ENCODE measurements at places on chromosomes 3 and 15.

GRCh38 chr3:127865941-127866340 lies 43.6 kb upstream of the MGLL start:
- no peak for DNase-seq

DNA sequence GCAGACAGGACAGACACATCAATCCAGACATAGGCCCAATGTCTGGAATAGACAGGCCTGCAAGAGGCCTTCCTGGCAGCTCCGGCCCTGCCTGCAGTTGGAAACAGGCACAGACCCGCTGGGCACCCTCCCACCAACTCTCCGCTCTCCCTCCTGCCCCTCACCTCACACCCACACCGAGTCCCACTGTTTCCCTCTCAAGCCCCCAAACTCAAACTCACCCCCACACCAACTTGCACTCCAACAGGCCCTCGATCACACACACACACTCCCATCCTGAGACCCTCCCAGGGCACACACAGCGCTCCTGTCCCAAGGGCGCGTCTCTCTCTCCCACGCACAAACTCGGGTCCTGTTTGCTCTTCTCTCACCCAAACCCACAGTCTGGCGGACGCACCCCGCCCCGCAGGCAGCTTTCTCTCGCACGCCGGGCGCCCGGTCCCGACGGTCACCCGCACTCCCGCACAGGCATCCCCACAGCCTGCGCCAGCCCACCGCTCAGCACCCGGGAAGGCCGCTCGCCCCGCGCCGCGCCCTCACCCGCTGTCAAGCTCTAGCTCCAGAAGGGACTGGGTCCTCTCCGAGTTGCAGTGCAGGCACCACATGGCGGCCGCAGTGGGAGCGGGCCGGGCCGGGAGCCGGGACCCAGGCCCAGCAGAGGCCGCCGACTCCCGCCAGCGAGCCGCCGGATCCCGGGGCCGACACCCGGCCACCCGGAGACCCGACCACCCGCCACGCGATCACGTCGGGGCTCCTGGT lies 106.2 kb downstream of the IQSEC1 start:
- no peak for DNase-seq

GRCh38 chr3:112374333-112374734 lies 41.4 kb downstream of the CD200 start:
- no peak for DNase-seq

GRCh38 chr3:123449997-123450604 lies 1.2 kb upstream of the ADCY5 start:
- no peak for DNase-seq

GRCh38 chr3:27216955-27217552 lies 152.1 kb downstream of the NEK10 start:
- DNase-seq: no peak

DNA sequence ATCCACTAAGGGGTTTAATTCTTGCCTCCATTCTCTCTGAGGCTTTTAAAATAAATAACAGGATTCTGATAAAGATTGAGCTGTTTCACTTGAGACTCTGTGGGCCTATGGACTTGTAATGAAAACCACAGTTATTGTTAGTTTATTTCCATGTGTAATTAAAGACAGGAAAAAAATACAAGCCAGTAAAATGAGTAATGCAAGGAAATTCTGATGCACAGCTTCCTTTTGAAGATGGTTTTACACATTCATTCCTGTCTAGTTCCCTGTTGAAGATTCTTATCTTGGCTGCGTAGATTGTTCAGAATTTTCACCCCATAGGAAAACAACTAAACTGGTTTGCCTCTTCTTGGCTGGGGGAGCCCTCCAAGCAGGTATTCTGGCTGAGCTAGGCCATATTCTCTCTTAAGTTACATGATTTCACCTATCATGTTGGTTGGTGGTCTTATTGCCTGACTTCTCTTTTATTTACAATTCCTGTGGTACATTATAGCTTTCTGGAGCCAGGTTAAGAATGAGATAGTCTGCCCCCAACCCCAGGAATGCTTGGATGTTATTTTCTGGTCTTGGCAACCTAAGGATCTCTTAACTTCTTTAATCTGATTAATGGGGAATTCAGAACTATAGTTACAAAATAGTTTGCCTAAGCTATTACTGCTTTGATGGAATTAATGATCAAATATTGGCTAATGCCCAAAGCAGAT lies 67.6 kb downstream of the MITF start:
- DNase-seq: no peak

DNA sequence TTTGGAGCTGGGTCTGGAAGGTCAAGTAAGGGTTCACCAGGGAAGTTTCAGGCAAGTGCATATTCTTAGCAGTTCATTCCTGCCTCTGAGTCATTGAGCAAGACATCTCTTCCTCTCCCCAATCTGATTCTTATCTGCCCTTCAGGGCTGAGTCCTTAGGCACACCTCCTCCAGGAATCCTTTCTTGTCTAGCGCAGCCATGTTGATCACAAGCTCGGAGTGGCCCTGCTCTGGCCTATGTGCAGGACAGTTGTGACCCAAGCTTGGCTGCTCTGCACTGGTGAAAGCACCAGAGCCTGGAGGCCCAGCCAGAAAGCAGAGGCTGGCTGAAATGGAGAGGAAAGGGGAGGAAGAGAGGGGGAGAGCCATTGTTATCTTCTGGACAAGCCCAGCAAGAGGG lies 30.9 kb upstream of the MRPS22 start:
- DNase-seq: no peak

- no peak for DNase-seq
These were observed 82.8 kb downstream of the SEMA5B start for GRCh38 chr3:122944671-122945161.

- no peak for DNase-seq
These were observed 35.1 kb downstream of the RAF1 start for GRCh38 chr3:12628813-12629212.
